ENCODE measurements at places on chromosomes 2 and 18.

GRCh38 chr18:58438161-58438957 lies 190.5 kb downstream of the ALPK2 start:
- DNase-seq, result no peak

DNA sequence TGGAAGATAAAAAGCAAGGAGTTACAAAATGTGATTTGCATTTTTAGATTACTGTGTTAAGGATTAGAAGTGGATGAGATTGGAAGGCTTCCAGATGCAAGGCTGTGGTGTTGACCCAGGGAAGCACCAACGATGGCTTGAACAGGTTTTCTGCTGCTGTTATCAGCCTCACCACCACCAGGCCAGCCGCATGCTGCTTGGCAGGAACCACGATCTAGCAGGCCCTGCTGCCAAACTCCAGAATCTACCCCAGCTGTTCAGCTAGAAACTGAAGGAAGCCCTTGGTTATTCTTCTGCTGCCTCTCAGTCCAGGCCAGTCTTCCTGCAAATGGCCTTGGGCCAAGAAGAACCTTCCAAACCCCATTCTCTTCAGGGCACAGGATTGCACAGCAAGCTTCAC lies 133.9 kb downstream of the MTCL1 start:
- no peak for DNase-seq

DNA sequence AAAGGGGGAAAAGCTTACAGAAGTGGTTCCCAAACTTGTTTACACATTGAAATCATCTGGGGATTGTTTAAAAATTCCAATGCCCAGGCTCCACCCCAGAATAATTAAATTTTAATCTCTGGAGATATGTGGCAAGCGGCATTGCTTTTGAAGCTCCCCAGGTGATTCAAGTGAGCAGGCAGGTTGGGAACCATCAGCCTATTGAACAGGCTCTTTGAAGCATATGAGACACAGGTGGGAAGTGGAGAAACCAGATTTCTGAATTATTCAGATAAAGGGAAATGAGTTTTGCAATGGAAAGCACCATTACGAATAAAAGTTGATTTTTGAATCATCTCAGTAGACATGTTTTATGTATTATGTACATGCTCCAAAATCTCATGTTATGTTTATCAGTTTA lies 57.6 kb upstream of the NOSTRIN start:
- no peak for DNase-seq

GRCh38 chr2:161315380-161315779 lies 7.2 kb downstream of the PSMD14 start:
- DNase-seq, result no peak

- DNase-seq, result no peak
These were observed 6.4 kb upstream of the RBM44 start for GRCh38 chr2:237791977-237792727.

DNA sequence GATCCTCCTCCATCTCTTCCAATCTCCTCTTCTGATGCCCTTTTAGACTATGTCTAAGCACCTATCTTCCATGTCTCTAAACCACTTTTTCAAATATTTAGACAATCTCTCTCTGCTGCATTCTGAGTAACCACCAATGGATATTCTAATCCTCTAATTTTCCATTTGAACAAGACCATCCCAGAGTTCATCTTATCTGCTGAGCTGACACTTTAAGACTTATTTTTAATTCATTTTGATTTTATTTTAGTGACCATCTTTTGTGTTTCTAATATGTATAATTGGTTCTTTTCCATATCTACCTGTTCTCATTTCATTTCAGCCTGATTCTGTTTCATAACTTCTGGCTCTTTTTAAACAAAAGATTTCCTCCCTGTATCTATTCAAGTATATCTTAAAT lies 369.9 kb downstream of the CLIP4 start:
- DNase-seq, result no peak

DNA sequence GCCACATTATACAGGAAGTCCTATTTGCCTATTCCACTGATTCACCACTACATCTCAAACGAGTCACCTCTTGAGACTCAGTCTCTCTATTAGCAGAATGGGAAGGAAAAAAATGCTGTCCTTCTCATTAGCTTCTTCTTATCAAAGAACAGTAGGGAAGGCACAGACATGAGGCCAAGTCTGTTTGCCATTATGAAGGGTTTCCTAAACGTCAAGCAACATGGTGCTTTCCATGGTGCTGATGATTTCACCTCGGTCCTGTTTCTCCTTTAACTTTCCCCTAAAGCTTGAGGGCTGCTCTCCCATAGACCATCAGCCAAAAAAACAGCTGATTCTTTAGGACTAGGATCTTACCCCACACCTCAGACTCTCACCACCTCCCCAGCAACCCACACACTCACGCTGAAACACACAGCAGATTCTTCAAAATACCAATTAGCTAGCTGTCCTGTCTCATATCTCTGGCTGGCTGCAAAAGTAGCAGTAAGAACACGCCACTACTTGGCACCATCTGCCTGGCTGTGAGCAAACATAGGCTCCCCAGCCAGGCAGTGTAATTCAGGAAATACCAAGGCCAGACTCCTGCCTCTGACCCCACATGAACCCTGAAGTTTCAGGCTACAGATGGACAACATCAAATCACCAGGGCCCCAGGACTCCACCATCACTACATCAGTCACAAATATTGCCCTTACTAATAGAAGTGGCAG lies 30.5 kb downstream of the GALNT14 start:
- no peak for DNase-seq

- no peak for DNase-seq
These were observed 822.9 kb downstream of the RNF144A start for GRCh38 chr2:7740114-7740513.

GRCh38 chr18:7979714-7980113 lies 412.6 kb downstream of the PTPRM start:
- DNase-seq, result no peak

DNA sequence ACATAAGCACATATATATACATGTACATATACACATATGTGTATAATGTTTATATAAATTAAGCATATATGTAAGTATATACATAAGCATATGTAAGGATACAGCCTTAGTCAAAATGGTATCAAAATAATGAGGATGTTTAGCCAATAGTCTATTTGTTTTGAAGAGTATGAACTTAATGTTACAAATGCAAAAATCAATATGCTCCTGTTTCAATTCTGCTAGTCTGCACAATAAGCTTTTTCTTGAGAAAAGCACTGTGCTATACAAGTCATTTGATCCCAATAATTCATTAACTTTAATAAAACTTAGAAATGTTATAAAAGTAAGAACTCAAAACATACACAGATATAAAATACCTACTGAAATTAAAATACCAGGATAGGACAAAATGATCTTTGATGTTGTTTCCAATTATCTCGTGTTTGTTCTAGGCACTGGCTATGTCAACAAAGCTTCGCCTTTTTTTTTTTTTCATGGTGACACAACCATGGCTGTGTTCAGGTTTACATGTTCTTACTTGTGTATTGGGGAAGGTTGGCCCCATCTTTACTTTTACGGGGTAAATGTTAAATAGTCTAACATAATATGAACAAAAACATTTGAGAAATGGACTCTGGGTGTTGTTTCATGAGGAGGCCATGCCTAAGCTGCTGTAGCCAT lies 271.1 kb upstream of the CDH19 start:
- DNase-seq, result no peak

DNA sequence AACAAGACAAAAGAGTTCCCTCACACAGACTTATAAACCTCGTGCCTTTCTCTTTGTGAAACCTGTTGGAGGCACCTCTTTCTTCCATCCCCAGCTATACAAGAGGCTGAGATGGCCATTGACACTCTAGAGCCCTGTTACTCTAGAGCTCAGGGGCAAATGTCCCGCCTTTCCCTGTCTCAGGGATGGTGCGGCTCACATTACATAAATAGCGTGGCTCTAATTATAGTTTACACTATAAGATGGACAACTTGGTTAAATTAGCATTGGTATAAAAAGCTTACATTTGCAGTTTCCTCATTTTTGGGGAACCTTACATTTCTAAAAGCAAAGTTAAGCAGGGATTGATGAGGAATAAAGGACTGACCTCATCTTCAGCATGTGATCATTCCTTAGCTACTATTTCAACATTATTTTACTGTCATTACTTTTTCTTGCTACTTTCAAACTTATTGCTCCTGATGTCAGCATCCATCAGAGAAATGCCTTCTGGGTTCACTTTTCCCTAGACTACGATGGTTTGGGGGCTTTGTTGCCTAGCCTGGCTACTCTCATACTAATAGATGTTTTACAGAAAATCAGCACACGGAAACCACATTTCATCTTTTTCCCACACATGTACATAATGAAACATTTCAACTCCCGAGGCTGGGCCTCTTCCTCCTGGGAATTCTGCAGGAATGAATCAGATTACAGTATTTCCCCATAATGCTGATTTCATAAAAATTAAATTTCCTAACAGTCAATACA lies 40.4 kb downstream of the FTCDNL1 start:
- DNase-seq, result no peak

- DNase-seq, result no peak
These were observed 104.4 kb downstream of the NOL4 start for GRCh38 chr18:34120294-34120693.

DNA sequence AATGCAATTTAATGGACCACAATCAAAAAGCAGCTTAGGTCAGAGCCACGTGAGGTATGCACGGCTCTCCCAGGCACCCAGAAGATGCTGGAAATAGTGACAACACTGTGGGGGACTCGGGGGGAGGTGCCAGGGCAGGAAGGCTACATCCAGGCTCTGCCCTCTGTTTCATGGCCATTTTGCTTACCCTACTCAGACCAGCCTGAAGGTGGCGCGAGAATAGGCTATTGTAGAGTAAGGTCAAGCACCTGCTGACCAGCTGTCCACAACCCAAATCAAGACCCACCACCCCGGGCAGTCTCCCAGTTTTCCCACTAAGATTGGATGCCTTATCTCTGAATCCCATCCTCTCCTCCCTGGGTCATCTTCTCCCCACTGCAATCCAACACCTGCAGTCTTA lies 115.7 kb downstream of the VIT start:
- no peak for DNase-seq

DNA sequence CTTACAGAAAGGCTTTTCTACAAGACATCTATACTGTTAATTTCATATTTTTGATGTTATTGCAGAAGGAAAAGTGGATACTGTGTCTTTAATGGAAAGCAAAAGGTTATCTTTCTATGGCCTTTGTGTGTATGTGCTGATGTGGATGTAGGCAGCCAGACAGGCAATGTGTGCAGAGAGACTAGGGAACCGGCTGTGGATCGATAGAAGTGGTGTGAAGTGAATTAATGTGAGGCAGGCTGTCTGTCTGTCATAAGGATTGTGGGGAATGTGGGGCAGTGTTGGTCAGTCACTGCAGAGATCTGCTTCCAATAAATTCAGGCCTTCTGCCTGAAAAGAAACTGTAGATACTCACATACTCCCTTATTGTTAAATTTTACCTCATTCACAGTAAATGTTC lies 156.7 kb downstream of the WDR7 start:
- DNase-seq, result no peak

DNA sequence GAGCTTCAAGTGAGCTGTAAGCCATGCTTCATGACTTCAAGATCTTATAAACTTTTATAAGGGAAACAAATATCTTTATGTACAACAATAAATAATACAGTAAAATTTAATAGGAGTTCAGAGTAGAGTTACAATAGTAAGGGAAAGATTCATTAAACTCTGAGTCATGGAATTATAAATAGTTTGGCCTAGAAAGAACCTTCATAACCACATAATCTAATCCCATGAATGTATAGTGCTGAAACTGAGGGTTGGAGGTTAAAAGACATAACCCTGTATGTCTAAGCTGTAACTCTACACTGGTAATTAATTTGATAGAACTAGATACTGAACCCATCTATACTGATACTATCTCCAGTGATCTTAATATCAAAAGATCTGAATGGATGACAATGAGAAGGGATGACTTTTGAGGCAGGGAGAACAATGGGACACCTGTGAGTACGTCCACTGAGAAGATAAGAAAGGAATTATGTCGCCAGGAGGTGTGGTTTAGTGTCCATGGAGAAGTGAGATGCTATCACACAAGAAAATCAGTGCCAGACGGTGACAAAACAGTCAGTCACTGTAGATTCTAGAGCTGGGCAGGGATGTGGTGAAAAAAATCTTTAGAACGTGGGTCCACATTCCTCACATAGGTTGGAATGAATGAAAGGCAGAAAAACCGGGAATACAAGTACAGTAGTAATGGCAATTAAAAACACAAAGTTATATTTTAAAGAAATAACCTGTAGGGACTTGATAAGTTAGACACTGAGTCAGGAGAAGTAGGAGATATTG lies 1.1 kb downstream of the IL1F10 start:
- DNase-seq, result no peak

DNA sequence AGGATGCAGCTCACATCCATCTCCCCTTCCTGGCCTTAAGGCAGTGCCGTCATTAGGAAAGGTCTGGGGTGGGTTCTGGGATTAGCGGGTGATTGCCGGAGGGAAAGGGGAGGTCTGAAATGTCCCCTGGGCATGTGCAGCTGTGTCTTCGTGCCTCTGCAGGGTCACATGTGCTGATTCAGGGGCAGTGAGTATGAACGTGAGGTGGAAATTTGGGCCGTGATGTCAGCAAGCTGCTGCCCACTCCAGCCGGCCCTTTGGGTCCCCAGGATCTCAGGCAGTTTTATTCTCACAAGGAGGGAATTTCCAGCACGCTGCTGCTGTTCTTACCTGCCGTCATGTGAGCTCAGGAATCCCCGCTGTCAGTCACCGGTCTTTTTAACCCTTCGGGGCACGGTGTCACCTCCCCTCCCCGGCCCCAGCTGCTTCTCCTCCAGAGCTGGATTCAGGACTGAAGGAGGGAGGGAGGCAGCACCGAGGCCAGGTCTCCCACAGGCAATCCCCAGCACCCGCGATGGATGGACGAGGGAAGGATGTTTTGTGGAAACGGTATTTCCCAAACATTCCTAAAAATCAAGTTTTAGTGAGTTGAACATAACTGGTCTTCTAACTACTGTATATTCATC lies 23.5 kb downstream of the GPR35 start:
- no peak for DNase-seq

DNA sequence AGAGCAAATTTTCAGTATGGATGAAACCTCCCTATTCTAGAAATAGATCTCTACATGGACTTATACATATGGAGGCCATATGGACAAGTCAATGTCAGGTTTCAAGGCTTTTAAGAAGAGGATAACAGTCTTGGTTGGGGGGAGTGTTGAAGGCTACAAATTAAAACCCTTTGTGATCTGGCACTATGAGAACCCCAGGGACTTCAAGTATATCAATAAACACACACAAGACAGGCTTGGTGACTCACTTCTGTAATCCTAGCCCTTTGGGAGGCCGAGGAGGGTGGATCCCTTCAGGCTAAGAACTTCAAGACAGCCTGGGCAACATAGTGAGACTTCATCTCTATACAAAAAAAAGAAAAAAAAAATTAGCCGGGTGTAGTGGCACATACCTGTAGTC lies 127.2 kb upstream of the SP5 start:
- DNase-seq, result no peak

- no peak for DNase-seq
These were observed 181.5 kb upstream of the ITGA4 start for GRCh38 chr2:181275643-181276070.

DNA sequence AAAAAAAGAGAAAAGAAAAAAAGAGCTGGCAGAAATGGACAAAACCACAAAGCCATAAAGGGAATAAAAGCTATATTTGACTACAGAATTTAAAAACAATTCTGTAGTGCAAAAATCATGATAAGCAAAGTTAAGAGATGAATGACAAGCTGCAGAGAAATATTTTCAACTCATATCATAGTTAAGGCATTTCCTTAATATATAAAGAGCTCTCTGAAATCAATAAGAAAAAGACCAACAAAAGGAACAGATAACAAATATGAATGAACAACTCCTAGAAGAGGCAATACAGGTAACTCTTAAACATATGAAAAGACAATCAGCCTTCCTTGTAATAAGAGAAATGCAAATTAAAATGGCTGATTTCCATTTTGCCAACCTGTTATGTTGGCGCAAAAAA lies 26.2 kb downstream of the OTOF start:
- DNase-seq, result no peak
